ENCODE measurements at places on chromosomes 12 and 14.

DNA sequence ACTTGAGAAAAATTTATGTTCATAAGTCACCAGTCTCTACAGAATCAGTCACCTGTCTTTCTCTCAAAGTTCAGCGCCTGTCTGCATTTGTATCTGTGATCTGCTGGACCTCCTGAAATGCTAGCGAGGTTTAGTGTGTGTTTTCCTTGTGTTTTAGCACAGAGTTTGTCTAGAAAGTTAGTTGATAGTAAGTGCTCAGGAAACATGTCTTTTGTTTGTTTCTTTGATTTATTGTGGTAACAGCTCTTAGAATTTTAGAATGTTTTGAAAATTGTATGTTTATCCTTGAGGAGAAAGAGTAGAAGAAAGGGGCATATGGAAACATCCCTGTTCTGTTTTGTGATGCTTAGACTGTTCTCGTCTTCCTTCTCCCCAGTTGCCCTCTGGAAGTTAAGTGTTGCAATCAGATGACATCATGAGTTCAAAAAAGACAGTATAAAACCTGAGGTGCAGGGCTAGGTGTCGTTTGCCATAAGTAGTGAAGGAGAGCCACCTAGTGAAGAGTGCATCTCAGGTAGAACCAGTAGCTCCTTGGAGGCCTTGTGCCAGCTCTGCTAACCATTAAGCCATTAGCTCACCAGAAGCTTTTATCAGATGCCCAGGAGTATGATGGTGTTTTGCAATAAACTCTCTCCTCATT, 44.8 kb downstream of the FBXW8 start:
- peak; percentile 58 for DNase-seq

- no peak for DNase-seq
Measured at GRCh38 chr12:52007158-52007921, 594 bp downstream of the TAMALIN start.

- no peak for DNase-seq
Measured at GRCh38 chr14:58275527-58276190, 22.7 kb upstream of the ARID4A start.

GRCh38 chr14:54577977-54578376, 11.0 kb downstream of the SAMD4A start:
- no peak for DNase-seq

Measured in DMS79 (cell line).